ENCODE measurements at places on chromosomes 7 and 10.

GRCh38 chr7:27636326-27637006 lies 26.2 kb downstream of the HIBADH start:
- no peak for DNase-seq

DNA sequence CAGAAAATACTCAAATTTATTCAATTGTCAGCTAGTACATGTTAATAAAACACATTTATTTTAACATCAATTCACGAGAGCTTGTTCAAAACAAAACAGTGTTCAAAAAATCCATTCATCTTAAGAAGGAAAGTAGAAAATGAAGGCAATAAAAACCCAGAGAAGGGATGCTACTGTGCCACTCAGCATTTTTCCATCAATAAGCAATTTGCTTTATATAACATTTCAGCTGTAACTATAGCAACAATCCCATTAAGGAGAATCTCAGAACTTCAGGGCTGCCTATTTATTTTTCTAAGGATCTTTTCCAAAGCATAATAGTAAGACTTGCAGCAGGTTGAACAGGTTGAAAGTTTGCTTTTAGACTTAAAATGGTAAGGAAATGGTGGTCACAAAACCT lies 190.5 kb downstream of the PCLO start:
- DNase-seq = no peak

- no peak for DNase-seq
Observed at GRCh38 chr10:97932932-97933530, 83.4 kb downstream of the GOLGA7B start.

- no peak for DNase-seq
Observed at GRCh38 chr7:44308596-44309270, 16.7 kb downstream of the CAMK2B start.

DNA sequence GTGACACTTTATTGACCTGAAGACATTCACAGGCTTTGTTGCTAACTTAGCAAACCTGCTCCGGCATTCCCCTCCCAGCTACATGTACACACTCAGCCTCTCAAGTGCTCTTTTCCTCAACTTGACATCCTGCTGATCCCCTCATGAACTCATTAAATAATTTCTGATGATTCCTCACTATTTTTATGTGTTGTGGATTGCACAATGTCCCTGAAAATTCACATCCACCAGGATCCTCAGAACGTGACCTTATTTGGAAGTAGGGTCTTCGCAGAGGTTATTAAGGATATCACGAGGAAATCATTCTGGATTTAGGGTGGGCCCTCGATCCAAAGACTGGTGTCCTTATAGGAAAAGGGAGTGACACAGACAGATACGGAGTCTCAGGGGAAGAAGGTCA lies 27.3 kb downstream of the FIGNL1 start:
- DNase-seq = no peak

All from MV-4-11 (cell line).